ENCODE measurements at places on chromosomes 2 and 18.

GRCh38 chr2:138238908-138239307, 262.7 kb upstream of the SPOPL start:
- no peak for DNase-seq

- DNase-seq, result no peak
Observed at GRCh38 chr2:217941339-217941738, 61.5 kb downstream of the TNS1 start.

DNA sequence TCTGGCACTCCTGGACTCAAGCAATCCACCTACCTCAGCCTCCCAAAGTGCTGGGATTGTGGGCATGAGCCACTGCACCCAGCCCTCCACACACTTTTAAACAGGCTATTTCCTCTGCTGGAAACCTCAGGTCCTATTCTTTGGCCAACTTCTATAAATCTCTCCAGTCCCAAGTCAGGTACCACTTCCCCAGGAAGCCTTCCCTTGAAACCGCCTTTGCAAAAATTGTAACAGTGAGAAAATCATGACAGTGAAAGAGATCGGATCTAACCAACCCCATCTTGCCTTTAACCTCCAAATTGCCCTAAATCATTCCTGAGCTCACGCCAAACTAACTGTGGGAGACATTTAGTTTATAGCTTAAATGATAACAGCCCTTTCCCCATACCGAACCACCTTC, 67.3 kb upstream of the CABLES1 start:
- DNase-seq, result no peak

DNA sequence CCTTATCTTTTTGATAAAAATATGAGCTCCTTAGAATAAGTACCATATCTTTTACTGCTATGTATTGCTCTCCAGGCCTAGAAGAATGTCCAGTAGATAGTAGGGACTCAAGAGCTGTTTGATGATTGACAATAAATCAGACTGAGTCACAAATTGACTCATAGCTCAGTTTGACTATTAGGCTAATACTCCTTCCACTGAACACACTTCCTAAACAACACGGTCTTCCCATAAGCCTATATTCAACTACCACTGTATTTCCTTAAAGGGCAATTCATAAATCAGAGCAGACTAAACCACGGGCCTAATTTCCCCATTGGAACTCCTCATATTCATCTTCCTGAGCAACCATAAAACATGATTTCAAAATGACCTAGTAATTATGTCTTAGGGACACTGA, 258.5 kb downstream of the ALK start:
- no peak for DNase-seq

DNA sequence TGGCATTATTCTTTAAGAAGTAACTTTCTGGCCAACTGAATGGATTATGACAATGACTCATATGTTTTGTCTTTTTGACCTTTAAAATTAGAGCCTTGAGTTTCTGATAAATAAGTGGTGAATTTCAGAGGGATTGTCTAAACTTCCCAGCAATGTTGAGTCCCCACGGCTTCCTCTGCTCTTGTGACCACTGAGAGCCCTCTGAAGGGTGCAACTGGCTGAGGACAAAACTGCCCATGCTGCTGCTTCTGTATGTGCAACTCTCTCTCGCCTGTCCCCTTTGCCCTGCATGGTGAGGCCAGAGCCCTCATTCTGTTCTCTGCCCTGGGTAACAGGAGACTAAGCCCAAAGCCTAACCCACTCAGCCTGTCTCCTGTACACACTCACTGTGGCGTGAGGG, 52.7 kb upstream of the SLC14A1 start:
- DNase-seq, result no peak

GRCh38 chr18:25345081-25345866, 6.7 kb downstream of the ZNF521 start:
- DNase-seq, result no peak

DNA sequence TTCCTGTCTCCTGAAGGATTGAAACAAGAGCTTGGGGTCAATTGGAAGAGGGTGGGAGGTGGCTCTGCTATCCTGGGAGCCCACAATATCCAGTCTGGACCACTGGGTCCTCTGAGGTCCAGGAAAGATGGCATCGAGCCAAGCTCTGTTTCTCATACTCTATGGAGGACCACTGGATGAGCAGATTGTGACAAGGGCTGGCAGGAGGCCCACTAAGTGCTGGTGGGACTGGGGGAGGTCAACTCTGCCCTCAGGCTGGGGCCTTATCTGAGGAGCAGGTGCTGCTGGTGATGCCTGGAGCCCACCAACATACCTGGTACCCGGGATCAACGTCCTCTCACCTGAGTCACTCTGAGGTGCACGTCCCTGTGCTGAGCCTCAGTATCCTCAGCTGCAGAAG, 142.4 kb downstream of the NDUFA10 start:
- DNase-seq, result no peak

DNA sequence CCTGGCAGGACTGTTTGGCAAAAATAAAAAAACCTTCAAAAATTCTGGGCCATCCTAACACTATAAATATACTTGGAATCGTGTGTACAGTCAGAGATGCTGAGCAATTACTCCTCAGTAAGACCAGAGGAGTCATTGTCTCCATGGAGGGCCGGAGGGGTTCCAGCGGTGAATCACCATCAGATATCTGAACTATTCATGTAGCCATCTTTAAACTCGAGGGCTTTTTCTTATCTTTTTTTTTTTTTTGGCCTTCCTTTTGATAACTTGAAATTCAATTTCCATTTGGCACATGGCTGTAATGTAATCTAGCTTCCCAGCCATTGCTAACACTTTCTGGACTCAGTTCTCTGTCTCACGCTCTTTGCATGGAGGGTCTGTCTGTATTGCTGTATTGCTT, 7.4 kb upstream of the FHL2 start:
- no peak for DNase-seq

DNA sequence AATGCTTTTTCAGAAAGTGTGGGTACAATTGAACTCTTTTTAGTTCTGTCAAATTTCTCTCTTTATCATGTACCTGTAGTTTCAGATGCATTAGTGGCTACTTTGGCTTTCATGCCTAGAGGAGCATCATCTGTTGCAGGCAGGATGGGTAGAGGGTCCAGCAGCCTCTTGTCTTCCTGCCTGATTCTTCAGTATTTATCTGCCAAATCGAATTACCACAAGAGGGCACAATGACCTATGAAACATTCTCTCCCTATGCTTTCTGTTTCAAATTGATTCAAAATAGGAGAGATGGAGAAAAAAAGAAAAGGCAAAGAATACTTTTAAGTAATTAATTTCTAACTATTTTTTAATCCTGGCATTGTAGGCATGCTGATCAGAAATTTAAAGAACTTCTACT, 477.2 kb downstream of the TRIB2 start:
- no peak for DNase-seq

DNA sequence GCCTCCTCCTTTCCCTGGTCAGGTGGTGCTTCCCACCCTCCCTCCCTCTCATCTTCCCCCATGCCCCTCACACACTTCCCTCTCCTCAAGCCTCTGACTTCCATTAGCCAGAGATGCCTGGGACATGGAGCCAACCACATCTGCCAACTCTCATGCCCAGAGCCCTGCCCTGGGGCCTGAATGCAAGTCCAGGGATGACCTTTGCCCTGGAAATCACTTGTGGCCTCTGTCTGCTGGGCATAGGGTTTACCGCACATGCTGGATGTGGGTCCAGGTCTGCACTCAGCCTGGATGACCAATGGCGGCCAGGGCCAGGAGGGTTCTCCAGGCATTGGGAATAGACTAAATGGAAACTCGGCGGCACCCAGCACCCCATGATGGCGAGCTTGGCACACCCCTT, 98.9 kb downstream of the SEPTIN10 start:
- no peak for DNase-seq

DNA sequence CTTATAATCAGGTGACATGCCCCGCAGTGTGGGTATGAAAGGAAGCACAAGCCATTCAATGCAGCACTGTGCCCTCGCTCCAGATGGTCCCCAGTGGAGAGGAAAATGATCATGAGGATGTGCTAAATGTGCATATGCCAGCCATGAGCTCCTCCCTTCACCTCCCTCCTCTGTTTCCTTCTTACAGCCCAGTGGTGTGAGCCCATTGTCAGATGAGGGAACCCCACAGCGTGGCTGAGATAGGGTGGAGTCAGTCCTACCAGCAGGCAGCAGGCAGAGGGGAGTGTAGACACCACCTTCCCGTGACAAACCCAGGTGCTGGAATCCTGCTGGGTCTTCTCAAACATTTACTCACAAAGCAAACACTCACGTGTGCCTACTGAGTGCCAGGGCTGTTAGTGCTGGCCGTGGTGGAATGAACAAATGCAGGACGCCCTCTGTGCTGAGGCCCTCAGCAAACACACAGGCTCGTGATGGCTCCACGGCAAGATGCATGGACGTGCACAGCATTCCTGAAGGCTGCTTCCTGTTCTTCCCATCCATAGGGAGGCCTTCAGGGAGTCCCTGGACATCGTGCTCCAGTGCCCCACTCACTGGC, 181.7 kb upstream of the TPO start:
- no peak for DNase-seq

GRCh38 chr2:144886862-144887261, 366.9 kb upstream of the ZEB2 start:
- DNase-seq, result no peak

DNA sequence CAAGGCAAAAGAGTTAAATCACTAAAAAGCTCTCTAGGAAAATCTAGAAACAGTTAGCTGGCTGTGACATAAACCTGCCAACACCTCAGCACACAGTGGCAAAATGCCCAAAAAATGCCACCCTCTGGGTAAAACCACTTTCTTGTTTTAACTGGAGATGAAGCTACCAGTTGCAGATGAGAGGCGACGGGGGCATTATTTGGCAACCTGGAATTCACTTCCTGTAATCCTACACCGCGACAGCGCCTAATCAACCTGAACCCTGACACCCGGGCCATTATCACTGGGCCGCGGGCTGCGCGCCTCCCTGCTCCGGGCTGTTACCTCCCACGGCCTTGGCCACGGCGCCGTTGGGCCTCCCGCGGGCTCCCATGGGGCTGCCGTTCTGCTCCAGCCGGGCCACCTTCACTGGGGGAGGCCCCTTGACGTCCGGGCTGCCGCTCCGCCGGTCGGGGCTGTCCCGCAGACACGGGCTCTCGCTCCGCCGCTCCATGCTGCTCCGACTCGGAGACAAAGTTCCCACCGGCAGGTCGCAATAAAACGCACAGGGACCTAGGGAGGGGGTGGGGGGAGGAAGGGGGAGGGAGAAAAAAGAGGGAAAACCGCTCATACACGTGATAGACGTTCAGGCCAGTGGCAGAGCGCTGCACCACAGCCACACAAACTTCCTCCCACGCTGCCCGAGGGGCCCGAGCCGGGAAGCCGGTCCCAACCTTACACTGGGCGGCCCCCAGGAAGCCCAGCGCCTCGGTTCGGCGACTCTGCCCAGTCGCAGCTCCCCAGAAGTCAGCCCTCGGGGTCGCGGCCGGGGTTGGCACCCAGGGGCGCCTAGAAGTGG, 2.0 kb downstream of the SATB2 start:
- DNase-seq, result no peak

DNA sequence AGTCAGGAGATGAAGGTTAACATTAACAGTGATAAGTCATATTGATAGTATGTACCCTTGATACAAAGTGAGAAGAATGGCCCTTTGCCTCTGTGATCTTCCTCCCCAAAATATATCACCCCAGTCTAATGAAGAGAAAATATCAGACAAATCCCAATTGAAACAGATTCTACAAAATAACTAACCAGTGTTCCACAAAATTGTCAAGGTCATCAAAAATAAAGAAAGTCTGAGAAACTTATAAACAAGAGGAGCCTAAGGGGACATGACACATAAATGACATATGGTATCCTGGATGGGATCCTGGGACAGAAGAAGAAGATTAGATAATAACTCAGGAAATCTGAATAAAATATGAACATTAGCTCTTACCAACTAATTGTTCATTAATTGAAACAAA, 398.4 kb downstream of the DSC3 start:
- no peak for DNase-seq

DNA sequence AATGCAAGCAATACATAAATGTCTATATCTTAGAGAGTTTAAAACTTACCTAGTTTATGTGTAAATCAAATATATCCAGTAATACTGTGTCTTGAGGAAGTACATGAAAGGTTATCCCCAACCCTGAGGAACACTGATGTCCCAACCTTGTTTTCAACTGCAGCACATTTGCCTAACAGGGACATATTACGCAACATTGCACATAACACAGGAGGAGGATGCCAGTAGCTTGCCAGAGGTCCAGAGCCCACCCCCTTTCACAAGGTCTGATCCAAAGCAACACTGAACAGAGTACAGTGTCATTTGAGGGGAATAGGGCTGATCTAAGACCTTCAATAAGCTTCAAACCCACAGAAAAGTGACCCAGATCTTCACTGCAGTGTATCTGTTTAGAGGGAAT, 678.5 kb downstream of the ARHGAP15 start:
- no peak for DNase-seq

GRCh38 chr2:219116776-219117646, 43.6 kb downstream of the NHEJ1 start:
- no peak for DNase-seq

GRCh38 chr18:33275843-33276242, 164.7 kb downstream of the CCDC178 start:
- DNase-seq, result no peak

DNA sequence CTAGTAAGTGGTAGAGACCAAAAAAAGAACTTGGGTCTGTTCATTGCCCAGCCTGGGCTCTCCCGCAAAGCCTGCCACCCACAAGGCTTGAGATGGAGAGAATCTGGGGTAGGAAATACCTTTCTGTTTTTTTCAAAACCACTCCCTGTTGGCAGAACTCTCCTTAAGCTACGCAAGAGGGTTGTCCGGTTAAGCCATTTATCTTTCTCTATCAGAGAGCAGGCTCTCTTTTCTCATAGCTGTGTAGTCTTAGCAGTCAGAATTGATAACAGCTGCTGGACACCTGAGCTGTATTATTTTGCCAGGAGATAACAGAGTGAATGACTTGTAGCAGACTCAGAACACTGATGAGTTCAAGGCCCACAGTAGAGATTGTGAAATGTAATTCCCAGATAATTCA, 1088.1 kb downstream of the TSN start:
- DNase-seq, result no peak

- no peak for DNase-seq
Observed at GRCh38 chr2:84880645-84881521, at the start of gene TRABD2A. TRABD2A (minus strand) TSS chr2:84881084; CDS start chr2:84881039, 45 bp downstream.

DNA sequence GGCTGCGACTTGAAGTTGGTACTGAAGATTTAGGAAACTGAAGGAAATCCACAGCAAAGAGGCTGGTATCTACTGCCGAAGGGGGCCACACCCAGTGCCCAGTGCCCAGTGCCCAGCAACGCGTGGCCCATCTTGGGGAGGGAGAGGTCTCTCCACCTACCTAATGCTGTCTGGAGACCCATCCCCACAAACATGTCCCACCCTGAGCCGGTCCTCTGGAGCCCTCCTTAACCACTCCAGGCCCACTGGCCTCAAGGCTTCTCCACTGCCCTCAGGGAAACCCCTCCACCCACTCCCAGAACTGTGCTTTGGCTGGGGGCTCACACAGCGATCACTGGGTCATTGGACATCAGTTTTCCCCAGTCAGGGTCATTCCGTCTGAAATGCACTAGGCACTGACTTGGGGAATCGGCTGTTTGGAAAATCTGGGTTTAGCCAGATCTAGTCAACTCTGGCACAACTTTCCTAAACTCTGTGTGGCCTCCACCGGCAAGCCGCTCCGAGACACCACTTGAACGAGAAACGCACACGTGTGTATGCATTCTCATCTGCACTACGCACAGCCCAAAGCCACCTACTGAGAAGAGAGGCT, 20.1 kb downstream of the GPR55 start:
- DNase-seq, result no peak

All from stimulated activated CD8-positive, alpha-beta memory T cell treated with anti-CD3 and anti-CD28 coated beads, Interleukin-7, amount 100 ng/mL, for 24 hours (primary cell).